Activated CD4-positive, alpha-beta T cell treated with anti-CD3 and anti-CD28 coated beads, Interleukin-2, amount 50 U/mL, for 24 hours (primary cell): ENCODE measurements at places on chromosomes 11 and 22.
A peak's percentile ranks its signal among the peaks of the same experiment; 100 is the strongest.

DNA sequence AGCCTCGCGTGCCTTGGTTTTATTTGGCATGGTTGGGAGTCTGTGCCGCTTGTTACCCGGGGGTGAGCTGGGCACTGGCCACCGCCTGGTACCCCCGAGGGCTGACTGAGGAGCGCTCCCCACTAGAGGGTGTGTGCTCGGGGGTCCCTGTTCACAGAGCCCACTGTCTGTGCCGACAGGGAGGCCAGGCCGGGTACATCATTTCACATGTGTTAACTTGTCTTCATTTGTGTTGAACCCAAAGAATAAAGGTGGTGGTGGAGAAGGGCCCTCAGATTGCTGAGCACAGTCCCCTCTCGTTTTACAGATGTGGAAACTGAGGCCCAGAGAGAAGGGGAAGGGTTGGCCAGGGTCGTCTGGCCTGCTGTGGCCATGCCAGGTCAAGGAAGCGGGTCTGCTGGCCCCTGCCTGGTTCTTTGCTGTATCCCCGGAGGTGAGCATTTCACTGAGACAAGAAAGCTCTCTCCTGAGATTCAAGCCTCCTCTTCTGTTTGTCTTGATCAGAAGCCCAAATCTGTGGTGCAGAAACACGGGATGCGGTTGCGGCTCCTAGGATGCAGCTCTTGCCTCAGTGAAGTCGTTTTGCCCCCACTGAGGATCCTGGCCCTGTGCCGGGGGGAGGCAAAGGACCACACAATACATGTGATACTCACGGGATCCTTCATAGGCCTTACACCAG lies 60.8 kb downstream of the FBLN1 start:
- no peak for DNase-seq

GRCh38 chr11:116890193-116890592 lies 52.8 kb upstream of the APOA1 start:
- DNase-seq, result no peak

DNA sequence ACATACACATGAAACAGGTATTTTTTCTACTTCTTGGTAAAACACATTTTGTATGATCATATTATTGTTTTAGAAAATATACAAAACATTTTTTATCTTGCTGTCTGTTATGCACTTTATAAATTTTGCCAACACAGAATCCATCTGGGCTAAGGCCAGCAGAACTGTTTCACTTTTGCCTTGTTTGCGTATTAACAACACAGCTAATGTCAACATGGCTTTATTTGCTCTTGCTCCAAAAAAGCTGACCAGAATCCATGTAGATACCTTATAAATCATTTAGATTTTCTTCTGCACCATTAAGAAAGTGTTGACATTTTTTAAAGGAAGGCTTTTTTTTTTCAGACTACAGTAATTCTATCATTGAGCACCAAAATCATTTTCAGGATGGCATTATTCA lies 58.1 kb upstream of the PGR start:
- no peak for DNase-seq

DNA sequence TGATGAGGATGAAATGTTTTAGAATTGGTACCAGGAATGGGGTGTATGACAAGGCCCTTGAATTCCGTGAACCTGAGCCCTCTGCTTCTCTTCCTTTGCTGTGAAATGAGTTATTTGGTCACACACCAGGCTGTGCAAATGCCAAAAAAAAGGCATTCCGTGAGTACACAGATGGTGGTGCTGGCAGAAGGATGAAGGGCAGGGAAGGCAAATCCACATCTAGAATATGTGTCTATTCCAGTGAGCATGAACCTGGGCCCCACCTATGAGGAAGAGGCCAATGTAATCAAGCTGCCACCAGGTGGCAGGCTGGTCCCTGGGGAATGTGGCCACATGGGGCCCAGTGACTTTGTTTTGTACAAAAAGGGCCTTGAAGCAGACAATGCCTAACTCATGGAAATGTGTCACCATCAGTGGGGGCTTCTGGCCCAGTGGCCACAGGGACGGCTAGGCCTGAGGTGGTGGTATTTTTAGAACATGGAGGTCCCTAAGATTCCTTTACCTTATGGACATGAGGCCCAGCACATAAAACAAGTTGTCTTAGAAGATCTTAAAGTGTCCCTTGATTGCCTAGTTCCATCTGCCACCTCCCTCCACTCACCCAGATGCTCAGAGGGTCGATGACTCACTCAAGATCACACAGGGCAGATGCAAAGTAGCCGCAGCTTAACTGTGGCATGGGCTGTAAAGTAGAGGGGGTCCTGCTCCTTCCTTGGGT lies 3.9 kb upstream of the RNF215 start:
- peak; percentile 59 for DNase-seq

- no peak for DNase-seq
These were observed 27.6 kb upstream of the LRRC10B start for GRCh38 chr11:61480994-61481335.

DNA sequence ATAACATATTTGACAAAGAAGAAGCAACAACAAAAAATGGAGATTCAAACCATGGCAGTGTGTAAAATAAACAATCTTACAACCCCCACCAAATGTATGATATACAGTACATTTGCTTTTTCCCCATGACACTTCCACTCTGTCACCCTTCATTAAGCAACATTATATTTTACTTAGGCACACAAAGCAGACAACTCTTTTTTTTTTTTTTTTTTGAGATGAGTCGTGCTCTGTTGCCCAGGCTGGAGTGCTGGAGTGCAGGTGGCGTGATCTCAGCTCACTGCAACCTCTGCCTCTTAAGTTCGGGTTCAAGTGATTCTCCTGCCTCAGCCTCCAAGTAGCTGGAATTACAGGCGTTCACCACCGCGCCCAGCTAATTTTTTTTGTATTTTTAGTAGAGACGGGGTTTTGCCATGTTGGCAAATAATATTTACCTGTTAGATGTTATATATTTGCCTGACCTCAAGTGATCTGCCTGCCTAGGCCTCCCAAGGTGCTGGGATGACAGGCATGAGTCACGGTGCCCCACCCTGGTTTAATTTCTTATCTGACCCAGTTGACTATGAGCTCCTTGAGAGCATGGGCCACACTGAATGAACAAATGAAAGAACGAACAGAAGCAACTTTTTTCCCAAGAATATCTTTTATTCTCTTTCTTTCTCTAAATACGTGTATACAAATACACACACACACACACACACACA lies 5.5 kb upstream of the PCF11 start:
- no peak for DNase-seq

DNA sequence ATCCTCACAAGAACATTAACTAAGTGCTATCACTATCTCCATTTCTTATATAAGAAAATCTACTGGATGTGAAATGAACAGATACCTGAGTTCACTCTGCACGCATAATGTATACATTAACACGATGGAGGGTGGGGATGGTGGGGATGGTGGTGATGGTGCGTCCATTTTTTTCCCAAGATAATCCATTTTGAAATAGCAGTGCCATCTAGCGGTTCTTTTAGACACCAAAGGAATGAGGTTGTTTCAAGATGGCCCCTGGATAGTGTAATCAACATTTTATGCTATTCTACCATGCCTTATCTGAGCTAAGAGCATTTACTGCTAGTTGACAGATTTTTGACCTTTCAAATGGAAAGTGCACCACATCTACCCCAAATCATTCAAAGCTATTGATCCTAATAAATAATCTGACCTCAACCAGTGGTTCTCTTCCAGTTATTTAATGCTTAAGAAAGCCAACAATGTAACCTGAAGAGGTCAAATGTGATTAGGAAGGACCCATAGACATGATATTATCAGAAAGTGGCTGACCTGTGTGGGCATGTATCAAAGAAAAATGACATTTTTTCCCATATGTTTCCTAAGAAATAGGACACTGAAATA lies 714.7 kb upstream of the TENM4 start:
- DNase-seq, result no peak

DNA sequence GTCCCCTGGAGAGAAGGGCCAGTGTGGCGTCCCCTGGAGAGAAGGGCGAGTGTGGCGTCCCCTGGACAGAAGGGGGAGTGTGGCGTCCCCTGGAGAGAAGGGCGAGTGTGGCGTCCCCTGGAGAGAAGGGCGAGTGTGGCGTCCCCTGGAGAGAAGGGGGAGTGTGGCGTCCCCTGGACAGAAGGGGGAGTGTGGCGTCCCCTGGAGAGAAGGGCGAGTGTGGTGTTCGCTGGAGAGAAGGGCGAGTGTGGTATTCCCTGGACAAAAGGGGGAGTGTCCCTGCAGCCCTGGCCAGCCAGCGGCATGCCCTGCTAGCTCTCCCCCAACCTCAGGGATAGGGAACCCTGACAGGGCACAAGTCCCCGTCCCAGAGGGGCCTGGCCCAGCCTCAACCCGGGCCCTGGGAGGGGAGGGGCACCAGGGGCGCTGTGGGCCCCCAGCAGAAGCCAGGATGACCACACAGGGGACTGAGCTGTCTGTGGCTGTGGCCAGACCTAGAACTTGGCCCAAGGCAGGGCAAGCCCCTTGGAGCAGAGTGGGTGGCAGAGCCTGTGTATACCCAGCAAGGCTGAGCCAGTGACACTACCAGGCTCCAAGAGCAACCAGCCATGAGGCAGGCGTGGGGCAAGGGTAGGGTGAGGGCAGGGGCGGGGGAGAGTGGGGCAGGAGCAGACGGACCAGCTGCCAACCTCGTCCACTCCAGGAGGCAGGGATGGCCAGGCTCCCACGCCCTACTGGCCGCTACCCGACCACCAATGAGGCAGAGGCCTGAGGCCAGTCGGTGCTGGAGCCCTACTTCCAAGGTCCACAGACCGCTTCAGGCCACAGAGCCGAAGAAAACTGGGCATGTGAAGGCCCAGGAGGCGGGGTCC lies 4.2 kb downstream of the HRAS start:
- no peak for DNase-seq

DNA sequence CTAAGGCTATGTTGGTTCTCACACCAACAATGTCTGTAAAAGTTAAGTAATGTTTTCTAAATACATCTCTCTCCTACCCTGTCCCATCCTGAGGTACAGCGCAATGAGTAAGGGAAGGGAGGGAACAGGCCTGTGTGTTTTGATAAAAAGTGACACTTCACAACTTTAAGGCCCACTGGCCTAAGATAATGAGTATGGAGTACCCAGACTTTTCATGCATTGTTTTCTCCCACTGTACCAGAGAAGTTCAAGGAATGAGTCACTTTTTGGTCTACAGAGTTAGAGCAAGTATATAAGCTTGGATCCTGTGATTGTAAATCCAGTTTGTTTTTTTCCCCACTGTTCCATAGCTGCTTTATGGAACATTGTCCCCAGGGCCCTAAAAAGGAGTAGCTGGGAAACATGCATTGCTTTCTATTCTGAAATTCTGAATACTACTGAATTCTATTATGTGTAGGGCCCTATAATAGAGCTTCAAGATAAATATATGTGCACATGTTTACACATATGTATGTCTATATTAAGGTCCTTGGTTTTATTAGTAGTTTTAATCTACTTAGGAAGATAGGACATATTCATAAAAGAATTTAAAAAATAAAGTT lies 29.8 kb downstream of the KCNE3 start:
- DNase-seq, result no peak

GRCh38 chr22:19149047-19149883 lies 827 bp downstream of the GSC2 start:
- no peak for DNase-seq

DNA sequence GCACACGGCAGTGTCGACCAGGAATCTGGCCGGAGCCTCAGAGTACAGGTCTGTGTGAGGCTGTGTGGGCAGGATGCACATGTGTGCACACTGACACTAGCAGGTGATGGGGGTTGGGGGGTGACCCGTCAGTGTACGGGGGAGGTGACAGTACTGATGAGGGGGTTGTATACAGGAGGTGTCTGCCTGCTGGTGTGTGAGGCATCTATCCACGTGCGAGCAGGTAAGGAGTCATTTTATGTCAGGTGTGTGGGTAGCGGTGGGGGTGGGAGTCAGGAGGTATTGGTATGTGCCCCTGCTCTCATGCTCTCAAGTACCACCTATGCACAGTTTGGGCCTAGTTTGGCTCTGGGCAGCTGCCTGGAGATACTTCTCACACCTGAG lies 4.5 kb upstream of the PHRF1 start:
- DNase-seq, result no peak

DNA sequence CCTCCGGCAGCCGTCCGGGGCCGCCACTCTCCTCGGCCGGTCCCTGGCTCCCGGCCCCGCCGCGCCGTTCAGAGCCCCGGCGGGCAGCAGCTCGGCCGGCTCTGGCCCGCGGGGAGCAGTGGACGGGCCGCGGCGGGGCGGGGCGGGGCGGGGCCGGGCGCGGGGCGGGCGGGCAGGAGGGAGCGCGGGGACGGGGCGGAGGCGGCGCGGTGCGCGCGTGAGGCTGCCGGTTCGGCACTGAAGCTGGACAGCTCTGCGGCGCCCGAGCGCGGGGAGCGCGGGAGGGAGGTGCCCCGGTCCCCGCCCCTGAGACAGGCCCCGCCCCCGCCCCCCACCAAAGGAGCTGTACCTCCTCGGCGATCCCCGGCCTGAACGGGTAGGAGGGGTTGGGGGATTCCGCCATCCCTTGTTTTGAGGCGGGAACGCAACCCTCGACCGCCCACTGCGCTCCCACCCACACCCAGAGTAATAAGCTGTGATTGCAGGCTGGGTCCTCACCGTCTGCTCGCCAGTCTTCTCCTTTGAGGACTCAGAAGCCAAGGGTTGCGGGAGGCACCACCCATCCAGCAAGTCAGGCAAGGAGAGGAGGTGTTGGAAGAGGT lies at the start of gene DRD2:
Gene DRD2, minus strand, starts transcription at position 239 of the 602 bp plus-strand sequence. CDS start 50,747 bp downstream, outside the sequence.
- no peak for DNase-seq
